ENCODE measurements at places on chromosomes 6 and 20. TPM values are rescaled to one million over a fixed set of nuclear protein-coding genes. Genes with fewer than 3 reads are reported as not detected.

DNA sequence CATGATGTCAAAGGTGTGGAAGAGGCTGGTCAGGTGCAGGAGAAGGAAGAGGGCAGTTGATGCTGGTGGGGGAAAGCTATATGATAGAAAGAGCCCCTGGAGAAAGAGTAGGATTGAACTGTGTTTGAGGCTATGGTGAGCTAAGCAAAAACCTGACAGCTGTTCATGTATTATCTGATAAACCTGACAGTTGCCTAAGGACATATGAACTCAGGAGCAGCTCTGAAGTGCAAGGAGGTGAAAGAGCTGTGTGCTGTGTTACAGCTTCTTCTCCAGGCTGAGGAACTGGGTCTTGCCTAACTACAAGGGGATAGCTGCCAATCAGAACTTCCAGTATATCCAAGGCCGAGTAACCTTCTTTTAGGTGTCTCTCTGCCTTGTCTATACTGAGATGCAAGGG, 81.8 kb downstream of the LCA5 start:
- no peak for DNase-seq

DNA sequence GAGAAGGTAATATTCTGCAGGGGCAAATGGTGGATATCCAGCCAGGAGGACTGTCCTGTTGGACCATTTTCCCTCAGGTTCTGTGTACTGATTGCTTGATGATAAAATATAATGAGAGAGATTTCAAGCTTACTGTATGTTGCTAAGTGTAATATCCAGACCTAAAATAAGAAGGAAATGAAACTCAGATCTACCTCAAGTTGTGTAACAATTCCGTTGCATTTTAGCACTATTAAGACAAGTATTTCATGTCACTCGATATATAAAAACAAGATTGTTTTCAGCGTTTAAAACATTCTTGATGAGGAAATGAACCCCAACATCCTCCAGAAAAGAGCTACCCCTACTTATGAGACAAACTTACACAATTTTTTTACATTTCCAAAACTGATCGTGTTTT, 57.2 kb downstream of the RGS17 start:
- DNase-seq, result no peak

GRCh38 chr6:92495242-92495641, 924.1 kb downstream of the EPHA7 start:
- DNase-seq, result no peak

DNA sequence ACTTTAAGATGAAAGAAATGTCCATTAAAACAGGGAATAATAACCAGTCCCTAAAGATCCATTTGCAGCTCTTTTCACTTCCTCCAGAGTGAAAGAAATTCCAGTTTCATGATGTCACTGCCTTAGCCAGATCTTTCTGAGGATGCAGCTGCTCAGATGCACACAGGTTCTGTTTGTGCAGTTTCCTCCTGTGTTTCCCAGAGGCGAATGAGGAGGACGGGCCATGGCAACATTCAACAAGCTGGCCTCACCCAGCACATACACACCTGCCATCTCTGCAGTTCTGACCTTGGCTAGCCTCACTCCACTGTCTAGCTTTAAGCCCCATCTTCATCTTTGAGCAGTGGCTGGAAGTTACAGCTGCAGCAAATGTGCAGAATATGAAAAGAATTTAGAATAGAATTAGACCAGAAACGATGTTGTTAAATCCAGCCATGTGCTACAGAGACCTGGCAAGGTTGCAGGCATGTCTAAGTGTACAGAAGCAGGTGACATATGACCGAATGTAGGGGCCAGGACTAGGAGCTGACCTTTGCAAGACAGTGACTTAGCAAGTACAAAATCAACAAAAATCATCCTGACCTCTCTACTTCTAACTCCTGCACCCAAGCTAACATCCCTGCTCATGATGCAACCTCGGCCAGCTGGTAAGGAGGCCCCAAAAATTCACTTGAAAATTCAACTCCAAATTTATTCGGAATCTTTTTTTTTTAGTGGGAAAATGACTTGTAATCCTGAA, 35.0 kb downstream of the FAM50B start:
- DNase-seq, result no peak

DNA sequence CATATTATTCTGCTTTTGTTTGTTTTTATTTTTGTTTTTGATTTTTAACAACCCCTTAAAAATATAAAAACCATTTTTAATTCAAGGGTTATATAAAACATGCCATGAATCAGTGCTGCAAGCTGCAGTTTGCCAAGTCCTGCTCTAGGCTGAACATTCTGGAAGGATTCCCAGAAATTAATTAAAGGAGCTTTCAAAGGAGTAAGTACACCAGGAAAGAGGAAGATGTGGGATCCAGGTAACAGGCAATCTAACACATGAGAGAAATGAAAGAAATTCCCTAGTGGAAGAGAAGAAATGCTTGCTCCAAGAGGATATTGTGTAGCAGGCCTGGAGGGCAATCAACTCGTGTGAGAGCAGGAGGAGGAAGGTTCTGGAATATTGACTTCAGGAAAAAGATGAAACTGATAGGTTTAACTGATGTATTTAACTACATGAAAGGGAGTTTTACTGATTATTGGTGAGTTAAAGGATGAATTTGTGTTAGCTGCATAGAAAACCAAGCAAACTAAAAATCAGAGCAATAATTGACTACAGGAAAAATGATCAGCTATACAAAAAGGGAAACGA, 146.0 kb upstream of the PHACTR1 start:
- DNase-seq, result no peak

- no peak for DNase-seq
Measured at GRCh38 chr20:38137441-38138037, 27.5 kb downstream of the TGM2 start.

GRCh38 chr20:56465997-56466396, 2.4 kb upstream of the RTF2 start:
- no peak for DNase-seq

GRCh38 chr6:148883270-148883669, 136.4 kb downstream of the UST start:
- no peak for DNase-seq

DNA sequence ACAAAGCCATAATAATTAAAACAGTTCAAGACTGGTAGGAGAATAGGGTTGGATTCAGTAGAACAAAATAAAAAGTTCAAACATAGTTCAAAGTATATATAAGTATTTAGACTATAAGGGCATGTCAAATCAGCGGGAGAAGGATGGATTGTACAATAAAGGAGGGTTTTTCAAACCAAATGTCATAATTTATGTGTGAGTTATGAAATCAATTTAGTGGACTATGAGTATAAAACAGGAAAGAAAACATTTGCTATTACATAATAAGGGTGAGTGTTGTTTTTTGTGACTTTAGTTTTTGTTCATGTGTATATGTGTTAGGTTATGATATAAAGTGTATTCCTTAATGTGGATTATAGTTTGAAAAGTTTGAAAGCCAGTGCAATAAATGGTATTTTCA, 10.6 kb downstream of the ORC3 start:
- no peak for DNase-seq

DNA sequence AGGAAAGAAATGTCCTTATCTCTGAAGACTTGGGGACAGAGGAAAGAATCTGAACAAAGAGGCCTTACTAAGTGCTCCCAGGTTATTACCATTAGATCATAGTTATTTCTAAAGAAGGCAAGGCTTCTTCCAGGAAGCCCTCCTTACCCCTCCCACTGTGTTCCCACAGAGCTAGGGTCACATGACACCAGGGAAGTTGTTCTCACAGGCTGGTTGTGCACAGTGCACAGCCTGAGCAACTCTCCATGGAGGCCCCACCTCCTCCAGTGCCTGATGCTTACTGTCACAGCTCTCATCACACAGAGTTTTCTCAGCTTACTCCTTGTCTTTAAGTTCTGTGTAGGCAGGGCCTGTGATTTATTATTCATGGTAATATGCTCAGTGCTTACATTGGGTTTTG, 68.9 kb upstream of the SCGN start:
- DNase-seq, result no peak

- DNase-seq, result no peak
Measured at GRCh38 chr20:8129211-8129976, 2.7 kb upstream of the PLCB1 start.

DNA sequence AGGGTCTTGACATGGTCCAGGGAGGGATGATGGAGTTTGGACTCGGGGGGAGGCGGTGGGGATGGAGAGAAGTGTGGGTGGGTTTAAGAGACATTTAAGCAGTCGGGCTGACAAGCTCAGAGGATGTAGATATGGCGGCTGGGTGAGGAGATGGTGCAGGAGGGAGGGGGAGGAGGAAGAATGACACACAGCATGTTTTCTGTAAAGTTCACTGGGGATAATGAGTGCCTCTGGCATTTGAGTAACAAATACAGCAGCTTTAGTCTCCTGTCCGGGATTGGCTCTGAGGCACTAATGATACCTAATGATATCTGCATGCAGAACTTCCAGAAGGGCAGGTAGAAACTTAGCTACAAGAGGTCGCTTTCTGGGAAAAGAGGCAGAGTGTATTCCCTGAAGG, 107.8 kb downstream of the DHX35 start:
- DNase-seq, result no peak

DNA sequence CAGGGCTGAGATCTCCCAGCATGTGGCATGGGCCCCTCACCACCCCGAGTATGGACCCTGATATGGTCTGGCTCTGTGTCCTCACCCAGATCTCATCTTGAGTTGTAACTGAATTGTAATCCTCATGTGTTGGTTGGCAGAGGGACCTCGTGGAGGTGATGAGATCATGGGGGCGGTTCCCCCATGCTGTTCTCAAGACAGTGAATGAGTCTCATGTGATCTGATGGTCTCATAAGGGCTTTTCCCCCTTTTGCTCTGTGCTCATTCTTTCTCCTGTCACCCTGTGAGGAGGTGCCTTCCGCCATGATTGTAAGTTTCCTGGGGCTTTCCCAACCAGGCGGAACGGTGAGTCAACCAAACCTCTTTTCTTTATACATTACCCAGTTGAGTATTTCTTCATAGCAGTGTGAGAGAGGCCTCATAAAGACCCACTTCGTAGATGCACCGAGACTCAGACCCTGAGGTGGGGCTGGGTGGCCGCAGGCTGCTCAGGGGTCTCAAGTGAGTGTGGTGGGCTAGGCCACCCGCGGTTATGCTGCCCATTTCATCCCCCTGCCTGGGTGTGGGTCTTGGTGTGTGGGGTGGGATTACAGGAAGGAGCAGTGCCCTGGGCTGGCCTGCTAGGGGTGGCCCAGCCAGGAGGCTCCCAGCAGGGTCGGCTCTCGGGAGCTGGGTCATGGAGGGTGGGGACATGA, 26.2 kb upstream of the GATA5 start:
- DNase-seq, result no peak

GRCh38 chr6:117346142-117346930, 79.4 kb downstream of the ROS1 start:
- DNase-seq, result no peak

GRCh38 chr6:149895048-149895590, 2.8 kb downstream of the RAET1E start:
- DNase-seq, result no peak

GRCh38 chr6:111741177-111741952, 131.9 kb downstream of the FYN start:
- no peak for DNase-seq

GRCh38 chr6:23175391-23175790, 606.0 kb downstream of the HDGFL1 start:
- DNase-seq, result no peak

Gene MLN
- total RNA-seq, result not detected

Gene PPP1R14C
- 1.3 TPM for total RNA-seq

Gene HAO1
- total RNA-seq, result not detected

Gene PTCHD4
- 2.7 TPM for total RNA-seq

Gene FILIP1
- total RNA-seq, result 43.8 TPM

Gene IL17F
- not detected for total RNA-seq

Gene SIGLEC1
- total RNA-seq, result 12.2 TPM

All from thoracic aorta (tissue), 2 donors.